Left renal cortex interstitium (tissue), 4 donors: ENCODE measurements at places on chromosomes 13 and 19.

GRCh38 chr13:51246025-51246417 lies 23.8 kb downstream of the FAM124A start:
- DNase-seq, result no peak

- DNase-seq, result no peak
Measured at GRCh38 chr19:2355168-2356035, 4.7 kb upstream of the TMPRSS9 start.

GRCh38 chr19:1028062-1028926 lies 1.9 kb downstream of the CNN2 start:
- no peak for DNase-seq

GRCh38 chr19:17686023-17686521 lies 2.1 kb downstream of the UNC13A start:
- no peak for DNase-seq

DNA sequence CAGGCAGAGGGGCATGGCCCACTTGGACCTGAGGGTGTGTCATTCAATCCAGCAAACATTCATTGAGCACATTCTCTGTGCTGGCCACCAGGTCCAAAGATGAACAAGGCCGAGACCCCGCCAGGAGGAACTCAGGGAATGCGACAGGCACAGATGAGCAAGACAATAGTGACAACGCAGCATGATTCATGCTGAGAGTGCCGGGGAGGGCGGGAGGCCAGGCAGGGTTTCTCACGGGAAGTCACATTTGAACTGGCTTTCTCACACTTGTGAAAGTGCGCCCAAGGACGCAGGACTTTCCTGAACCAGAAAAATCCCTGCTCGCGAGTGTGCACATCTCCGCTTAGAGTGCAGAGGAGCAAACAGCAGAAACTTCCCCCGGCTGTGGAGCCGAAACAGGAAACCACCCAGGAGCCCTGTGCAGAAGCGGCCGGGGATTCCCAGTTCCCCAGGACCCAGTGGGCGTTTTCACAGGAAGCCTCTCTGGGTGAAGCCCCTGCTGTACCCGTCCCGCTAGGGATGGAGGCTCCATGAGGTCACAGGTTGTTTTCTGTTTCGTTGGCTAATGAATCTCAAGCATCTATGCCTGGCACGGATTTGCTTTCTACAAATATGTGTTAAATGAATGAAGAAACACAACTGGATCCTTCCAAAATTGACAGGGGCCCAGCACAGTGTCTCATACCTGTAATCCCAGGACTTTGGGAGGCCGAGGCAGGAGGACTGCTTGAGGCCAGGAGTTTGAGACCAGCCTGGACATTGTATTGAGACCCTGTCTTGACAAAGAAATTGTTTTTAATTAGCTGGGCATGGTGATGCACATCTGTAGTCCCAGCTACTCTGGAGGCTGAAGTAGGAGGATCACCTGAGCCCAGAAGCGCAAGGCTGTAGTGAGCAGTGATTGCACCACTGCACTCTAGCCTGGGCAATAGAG lies 68.4 kb upstream of the TM9SF2 start:
- DNase-seq, result no peak

- no peak for DNase-seq
Measured at GRCh38 chr13:110055089-110055488, 251.9 kb downstream of the COL4A1 start.

- no peak for DNase-seq
Measured at GRCh38 chr13:35139591-35139990, 197.5 kb downstream of the NBEA start.

DNA sequence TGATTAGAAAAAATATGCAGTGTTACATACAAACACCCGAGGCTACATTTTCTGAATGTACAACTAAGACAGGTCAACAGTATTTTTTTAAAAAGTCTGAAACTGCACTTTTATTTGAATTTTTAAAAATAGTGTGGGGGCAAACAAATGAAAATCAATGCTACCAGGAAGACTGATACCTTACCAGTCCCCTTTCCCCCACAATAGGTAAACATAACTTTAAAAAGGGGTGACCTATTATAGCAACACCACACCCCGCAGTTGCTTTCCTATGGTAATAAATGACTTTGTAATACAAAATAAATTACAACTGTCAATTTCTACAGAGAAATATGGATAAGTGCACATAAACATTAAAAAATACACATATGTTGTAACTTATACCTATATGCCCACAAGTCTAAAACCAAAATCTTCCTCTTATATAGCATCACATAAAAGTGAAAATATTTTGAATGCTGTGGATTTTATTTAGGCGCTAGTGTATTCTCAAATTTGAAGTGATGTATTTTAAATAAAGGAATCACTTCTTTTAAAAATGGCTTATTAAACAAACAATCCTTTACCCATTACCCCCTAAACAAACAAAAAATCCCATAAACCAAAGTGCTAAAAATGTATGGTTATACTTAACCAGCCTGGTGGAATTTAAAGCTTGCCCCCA lies 63.1 kb downstream of the KCNRG start:
- DNase-seq, result no peak

GRCh38 chr19:20481736-20482135 lies 83.8 kb downstream of the ZNF737 start:
- DNase-seq, result no peak

DNA sequence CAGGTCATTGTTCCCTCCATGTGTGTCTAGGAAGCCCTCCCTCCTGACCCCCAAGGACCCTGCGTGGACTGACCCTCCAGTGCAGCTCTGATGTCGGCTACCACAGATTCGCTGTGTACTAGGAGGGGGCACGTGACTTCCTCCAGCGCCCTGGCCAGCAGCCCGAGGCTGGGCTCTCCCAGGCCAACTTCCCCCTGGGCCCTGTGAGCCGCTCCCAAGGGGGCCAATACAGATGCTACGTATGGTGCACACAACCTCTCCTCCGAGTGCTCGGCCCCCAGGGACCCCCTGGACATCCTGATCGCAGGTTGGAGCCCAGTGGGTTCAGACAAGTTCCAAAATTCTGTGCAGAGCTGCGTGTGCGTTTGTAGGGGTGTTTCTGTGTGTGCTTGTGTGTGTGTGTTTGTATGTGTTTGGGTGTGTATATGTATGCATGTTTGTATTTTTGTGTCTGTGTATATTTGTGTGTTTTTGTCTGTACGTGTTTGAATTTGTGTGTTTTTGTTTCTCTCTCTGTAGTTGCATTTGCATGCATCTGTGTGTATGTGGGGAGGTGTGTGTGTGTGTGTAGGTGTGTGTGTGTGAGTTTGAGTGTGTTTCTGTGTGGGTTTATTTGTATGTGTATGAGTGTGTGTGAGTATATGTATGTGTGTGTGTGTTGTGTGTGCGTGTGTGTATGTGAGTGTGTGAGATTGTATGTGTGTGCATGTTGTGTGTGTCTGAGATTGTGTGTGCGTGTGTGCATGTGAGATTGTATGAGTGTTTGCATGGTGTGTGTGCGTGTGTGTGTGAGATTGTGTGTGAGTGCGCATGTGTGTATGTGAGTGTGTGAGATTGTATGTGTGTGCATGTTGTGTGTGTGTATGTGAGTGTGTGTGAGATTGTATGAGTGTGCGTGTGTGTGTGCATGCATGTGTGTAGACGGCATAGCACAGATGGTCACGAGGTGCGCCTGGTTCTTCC lies 21.4 kb upstream of the LILRA2 start:
- no peak for DNase-seq

DNA sequence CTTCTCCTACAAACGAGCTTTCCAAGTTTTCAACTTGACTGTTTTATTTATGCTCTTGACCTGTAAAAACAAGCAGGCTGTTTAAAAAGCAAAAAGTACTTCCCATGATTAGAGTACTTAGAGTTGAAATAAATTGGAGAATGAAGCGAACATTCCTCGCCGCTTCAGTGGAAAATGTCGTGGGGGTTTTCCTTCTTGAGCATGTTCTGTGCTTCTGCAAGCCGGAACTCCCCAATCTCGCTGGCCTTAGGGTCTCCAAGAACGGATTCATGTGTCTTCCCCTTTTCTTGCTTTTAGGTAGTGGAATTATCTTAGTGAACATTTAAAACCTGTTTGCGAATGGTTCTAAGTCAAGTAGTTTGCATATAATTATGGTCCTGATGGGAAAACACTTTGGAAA lies 103.6 kb upstream of the ZNF536 start:
- DNase-seq, result no peak

DNA sequence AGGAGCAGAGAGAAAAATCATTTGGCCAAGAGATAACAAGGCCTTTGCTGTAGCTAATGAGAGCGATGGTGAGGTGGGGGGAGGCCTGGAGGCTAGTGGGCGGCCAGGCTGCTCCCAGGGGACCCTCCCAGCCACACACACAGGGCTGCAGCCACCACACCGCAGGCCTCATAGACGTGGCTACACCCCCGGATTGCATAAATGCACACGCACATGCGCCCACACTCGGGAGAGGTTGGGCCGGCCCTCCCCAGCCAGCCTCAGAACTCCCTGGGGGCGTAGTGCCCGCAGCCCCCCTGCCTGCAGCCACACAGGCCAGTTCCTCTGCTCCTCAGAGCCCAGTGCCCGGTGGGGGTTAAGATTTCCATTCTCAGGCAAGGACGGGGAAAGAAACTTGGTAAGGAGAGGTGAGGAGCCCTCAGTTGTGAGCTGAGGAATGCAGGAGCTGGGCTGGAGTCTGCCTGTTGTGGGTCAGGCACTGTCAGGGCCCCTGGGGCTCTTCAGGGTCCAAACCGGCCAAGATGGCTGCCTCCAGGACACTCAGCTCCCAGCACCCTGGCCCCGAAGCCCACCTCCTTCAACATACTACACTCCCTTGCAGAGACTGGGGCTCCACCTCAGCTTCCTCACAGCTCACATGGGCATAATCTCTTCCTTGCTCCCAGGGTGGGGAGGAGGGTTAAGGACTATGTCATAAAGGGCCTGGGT lies 8.0 kb downstream of the PTH2 start:
- DNase-seq, result no peak

GRCh38 chr13:79398915-79399314 lies 7.1 kb downstream of the RBM26 start:
- no peak for DNase-seq

GRCh38 chr19:47411101-47411500 lies 8.2 kb downstream of the MEIS3 start:
- DNase-seq, result no peak

- DNase-seq, result no peak
Measured at GRCh38 chr13:26486550-26486949, 70.9 kb upstream of the WASF3 start.

DNA sequence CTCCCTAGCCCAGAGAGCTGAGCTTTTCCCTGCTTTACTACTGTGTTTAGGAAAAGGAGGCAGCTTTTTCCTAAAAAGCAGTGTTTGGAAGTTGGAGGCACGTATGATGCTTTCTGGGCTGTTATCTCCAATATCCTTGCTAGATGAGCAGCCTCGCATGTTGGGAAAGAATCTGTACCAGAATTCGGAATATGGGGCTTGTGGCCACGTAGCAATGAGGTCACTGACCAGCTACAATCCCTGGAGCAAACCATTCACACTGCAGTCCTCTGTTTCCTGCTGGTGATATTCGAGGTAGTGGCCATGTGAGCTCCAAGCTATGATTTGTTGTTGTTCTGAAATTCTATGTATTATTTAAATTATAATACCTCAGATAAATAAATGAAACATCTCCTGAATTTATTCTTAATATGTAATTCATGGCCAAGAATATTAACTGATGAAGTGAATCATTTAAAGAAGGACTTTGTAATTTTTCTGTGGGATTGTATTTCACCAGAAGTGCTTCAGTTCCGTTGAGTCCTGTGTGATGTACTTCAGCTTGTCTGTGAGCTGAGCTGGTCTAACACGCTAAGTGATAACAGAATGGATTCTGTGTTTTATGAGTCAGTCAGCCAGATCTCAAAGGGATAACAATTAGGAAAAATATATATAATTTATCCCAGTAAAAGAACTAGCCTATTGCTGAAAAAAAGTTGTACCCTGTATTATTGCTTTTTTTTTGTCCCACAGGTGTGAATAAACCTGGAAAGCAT lies 319.5 kb downstream of the SHISA2 start:
- DNase-seq, result no peak

DNA sequence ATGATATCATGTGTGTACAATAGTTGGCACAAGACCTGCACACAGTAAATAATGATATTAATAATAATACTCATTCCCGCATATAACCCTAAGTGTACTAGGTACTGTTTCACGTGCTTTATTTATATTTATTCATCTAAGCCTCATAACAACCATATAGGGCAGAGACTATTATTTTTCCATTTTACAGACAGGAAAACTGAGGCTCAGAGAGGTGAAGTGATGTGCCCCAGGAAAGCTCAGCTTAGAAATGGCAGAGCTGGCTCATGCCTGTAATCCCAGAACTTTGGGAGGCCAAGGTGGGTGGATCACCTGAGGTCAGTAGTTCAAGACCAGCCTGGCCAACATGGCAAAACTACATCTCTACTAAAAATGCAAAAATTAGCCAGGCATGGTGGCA lies 13.6 kb downstream of the ACP7 start:
- no peak for DNase-seq

DNA sequence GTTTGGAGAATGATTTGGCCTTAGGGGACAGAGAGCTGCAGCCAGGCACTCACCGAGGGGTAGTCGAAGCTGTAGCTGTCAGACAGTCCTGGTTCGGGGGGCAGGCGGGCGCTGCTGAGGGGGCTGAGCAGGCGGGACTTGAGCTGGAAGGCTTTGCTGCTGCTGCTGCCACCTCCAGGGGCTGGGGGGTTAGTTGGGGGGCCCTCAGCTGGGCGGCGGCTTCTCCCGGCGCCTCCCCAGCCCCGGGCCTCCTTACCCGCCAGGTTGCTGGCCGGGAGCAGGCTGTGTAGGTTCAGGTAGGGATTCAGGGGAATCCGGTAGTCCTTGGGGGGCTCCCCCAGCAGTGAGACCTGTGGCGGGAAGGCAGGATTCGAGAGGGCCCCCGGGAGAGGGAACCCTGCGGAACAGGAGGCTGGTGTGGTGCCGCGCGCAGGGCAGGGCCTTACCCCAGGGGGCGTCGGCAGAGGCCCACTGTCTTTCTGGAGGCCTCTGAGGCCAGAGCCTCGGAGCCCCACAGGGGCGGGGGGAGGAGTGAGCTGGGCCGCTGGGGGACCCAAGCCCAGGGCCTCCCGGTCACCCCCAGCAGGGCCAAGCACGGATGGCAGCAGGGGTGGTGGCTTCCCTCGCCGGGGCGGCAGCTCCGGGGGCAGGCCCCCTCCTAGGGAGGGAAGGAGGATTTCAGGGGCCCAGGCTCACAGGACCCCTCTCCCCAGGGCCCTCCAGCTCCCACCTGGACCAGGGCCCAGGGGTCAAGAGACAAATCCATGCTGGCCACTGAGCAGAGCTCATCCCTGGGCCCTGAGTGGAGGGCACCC lies 5.0 kb upstream of the FDX2 start:
- no peak for DNase-seq

GRCh38 chr13:33276570-33276969 lies 9.0 kb downstream of the STARD13 start:
- no peak for DNase-seq

DNA sequence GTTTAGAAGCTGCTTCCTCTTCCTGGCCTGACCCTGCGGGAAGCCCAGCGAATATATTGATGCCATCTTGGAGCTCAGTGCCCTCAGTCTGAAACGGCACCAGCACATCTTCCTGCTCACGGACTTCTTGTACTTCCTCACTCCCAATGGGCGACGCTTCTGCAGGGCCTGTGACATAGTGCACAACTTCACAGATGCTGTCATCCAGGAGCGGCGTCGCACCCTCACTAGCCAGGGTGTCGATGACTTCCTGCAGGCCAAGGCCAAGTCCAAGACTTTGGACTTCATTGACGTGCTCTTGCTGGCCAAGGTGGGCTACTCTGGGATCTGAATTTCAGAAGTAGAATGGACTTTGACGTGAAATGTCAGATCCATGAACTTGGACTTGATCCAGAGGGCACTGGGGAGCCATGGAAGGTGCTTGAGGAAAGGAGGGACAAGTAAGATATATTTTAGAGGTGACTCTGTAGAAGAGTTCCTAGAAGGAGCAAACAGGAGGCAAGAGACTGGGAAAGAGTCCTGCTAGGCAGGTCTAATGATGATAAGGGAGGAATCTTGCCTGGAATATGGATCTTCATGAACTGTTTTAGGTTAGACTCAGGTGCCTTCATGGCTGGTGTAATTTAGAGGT lies 38.4 kb upstream of the CYP4F8 start:
- DNase-seq, result no peak
